ENCODE measurements at places on chromosomes 5 and 9.
A peak's percentile ranks its signal among the peaks of the same experiment; 100 is the strongest.

GRCh38 chr5:51386916-51387883, 4.0 kb downstream of the ISL1 start:
- no peak for DNase-seq

DNA sequence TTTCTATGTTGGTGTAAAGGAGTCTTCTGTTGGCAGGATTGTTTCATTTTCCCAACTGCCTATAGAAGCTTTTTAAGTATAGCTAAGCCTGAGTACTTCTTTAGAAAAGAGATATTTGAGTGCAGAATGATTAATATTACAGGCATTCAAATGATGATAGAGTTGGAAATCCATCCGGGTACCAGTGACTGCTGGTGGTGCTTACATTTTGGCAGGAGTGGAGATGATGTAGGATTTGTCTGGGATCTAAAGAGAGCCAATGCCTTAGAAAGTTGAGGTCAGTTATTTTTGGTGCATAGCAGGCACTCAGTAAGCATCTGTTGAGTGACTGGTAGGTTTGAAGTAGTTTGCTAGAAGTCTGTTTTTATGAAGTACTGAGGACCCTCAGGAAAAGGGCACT, 433.5 kb downstream of the DMAC1 start:
- no peak for DNase-seq

DNA sequence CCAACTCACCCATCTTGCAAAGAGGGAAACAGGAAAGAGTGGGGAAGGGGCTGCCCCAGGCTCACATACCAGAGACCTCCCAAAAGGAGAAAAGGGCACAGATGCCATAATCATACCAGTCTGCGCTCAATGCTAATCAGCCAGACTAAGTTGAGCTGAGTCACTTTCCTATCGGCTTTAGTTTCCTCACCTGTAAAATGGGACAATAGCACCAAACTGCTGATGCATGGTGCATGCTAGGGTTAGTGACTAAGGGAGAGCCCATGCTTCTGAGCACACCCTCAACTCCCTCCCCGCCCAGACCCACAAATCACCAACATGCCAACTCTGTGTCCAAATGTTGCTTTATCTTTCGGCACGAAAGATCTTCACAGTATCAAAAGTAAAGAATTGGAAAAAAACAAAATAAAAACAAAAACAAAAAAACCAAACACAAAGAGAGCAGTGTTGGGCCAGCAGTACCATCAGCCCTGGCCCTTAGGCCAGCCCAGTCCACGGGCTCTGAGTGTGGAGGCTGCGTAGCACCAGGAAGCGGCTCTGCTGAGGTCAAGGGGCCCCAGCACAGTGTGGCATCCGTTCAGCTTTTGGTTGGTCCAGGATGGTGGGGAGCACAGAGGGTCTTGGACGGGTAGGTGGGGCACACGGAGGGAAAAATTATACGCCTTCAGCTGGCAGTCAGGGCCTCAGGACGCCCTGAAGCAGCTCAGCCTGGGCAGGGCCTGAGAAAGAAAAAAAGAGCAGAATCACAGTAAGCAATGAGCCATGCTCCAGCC, 2.9 kb upstream of the DDX41 start:
- no peak for DNase-seq

GRCh38 chr5:35416217-35416988, 186.1 kb upstream of the PRLR start:
- DNase-seq: no peak

GRCh38 chr5:151154931-151155774, 2.4 kb downstream of the ANXA6 start:
- peak; percentile 46 for DNase-seq

DNA sequence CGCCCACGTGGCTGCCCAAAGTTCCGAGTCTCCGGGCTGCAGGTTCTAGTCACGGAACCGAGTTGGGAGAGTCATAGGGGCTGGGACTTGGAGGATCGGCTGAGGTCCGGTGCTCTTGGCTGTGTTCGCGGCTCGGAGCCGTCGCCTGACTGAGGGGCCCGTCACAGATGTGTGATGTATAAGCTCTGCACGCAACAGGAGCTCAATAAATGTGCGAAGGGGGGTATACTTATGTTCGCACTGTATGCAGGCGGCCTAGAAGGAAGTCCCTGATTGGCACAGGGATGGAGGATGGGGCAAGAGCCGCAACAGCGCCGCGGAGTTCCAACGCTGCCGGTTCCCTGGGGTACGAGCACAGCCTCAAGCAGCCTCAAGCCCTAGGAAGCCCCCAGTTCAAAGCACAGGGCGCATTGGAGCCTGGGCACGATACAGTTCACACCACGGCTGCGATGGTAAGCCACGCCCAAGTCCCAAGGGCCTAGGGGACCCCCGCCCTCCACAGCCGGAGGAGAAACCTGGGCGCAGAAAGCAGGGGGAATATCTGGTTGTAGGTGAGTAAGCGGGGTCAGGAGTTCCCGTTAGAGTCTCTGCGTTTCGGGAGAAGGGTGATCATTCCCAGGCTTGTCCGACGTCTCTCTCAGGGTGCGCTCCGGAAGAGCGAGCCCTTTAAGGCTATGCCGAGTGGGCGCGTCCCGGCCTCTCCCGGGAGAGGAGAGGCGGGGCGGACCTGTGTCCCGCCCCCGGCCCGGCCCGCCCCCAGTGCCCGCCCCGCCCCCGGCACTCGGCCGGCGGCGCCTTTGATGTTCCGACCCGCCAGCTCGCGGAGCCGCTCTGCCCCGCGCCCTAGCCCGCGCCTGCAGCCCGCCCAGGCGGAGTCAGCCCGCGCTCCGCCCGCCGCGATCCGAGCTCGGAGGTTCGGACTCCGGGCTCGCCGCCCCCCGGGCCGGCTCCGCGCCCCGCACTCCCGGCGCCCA, at the start of gene TCF7:
Gene TCF7, plus strand, starts transcription at position 780 of the 974 bp plus-strand sequence. CDS start 226 bp downstream, outside the sequence.
- DNase-seq: peak; percentile 83

DNA sequence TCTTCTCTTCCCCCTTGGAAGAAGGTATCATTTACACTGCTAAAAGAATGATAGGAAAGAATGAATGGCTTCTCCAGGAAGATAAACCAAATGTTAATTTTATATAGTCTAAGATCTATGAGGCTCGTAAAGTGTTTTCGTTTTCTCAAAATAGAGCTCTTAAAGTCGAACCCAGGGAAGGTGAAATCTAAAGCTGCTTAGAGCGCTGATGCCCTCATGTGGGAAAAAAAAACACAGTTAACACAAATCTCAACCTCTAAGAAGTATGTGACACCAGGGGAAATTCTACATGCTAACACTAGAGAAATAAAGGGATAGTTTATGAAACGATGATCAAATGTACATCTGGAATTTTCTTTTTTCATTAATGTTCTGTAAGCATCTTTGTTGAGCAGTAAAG, 257.9 kb downstream of the RASEF start:
- DNase-seq: no peak

DNA sequence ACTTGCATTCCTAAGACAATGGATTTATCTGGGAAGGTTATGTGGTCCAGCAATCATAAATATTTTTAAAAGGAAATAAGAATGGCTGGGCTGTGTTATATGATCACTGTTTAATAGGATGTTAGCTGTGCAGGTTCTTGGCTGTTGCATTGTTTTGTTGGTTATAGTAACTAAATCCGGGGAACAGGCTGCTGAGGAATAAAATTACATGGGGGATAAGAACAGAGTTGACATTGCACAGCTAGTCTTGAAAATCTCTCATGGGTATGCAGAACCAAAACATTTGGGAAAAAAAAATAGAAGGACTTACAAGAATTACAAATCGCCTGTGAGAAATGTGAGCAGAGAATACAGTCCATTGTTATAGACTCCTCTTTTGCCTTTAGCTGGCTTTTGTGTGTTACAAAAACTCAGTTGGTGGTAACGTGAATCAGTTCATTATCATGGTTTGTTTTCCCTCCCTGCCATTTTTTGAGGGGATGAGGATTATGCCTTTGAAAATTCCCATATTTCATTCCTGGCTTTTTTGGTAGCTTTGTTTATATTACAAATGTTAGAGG, 375.3 kb upstream of the DAB2 start:
- no peak for DNase-seq

GRCh38 chr5:126139773-126140172, 283.4 kb upstream of the GRAMD2B start:
- DNase-seq: no peak

GRCh38 chr5:112512901-112513300, 93.8 kb upstream of the EPB41L4A start:
- no peak for DNase-seq

DNA sequence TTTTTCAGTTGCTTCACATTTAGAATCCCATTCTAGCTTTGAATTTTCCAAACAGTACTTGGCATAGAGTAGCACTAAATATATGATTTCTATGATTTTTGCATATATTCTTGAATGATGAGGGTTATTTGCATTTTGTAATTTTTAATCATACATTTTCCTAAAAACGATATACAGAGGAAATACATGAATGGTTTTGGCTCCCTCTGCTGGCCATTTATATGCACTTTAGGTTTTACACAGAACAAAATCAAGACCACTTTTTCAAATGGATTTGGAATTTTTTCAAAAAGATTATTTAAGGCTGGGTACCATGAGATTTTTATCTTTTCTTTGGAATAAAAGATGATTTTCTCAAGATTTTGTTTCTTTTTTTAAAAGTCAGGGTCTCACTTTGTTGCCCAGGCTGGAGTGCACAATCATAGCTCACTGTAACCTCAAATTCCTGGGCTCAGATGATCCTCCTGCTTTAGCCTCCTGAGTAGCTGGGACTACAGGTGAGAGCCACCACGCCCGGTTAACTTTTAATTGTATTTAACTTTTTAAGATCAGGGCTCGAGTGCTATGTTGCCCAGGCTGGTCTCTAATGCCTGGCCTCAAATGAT, 16.7 kb upstream of the COMMD10 start:
- no peak for DNase-seq

DNA sequence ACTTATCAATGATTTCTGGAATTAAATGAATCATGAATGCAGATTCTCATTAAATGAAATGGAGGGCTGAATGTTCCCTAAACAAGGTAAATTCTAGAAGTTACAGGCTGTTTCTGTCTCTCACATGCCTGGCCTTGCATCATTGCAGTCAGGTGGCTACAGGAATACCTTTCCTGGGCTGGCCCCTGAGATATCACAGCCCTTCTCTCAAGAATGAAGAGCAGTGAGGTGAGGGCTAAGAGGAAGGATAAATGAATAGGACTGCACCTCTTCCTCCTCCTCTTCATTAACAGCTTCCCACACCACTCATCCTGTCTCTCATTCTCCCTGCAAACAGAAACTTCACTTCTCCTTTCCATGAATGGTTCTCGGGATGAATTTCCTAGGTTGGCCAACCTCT, 22.5 kb downstream of the ARHGEF28 start:
- no peak for DNase-seq

- DNase-seq: no peak
Observed at GRCh38 chr9:72420783-72421182, 55.8 kb upstream of the ZFAND5 start.

DNA sequence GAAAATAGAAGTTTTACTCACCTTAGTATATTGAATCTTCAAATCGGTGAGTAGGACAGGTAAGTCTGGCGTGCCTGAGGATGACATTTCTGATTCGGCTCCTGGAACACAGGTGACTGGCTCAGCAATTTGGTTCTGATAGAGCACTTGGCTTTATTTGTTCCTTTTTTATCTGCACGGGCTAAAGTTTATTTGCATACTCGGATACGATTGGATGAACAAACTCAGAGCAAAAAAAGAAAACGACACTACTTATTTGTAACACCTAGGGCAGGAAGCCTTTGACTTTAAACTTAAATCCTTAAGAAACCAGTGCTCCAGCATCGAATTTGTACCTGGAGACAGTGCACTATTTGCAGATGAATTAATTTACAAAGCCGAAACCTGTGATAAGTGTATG, at the start of gene ALDH1A1:
Gene ALDH1A1, minus strand, starts transcription at position 140 of the 400 bp plus-strand sequence. Its CDS starts 53 bp downstream, at position 87.
- no peak for DNase-seq

DNA sequence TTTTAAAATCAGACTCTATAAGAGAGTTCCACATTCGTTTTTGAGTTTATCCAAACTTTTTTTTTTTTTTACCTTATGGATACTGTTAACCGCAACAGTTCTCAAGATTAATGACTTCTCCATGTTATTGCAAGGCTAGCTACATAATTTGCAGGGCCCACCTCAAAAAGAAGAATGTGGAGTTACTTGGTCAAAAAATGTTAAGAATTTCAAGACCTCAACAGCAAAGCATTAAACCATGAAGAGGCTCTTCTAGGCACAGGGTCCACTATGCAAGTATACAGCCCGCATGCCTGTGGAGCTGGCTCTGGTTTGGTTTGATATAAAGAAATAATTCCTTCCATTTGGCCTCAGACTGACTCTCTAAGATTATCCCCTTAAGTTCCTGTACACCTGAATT, 133.3 kb upstream of the TLX3 start:
- DNase-seq: no peak

DNA sequence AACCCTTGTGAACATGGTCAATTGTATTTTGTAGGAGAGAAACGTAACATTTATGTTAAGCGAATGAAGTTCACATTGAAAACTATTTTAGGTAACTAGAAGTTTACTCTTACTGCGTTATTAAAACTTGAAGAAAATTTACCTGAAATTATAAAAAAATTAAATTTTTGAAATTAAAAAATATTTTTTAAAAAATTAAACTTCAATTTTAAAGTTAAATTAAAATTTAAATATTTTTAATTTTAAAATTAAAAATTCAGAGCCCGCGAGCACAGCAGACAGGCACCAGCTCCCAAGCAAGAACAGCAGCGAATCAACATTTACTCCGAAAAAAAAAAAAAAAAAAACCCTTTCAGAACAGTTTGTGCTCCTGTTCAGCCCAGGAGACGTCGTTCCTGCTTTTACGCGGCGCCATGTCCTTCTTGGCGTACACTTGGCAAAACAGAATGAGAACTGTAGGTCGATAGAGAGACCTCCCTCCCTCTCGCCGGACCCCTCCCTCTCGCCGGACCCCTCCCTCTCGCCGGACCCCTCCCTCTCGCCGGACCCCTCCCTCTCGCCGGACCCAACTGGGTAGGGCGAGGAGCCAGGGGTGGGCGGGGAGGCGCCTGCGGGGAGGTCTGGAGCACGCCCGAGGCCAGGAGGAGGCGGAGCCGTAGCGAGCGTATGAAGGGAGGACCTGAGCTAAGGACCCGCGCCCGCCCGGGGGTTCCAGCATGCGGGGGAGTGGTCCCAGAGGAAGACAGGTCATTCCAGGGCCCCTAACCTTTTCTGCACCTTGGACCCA, 235.8 kb downstream of the ROR2 start:
- DNase-seq: no peak

- DNase-seq: no peak
Observed at GRCh38 chr5:57035955-57036354, 84.0 kb upstream of the MIER3 start.

GRCh38 chr9:26375448-26375847, 517.2 kb downstream of the CAAP1 start:
- DNase-seq: no peak

GRCh38 chr9:84349671-84350070, 9.1 kb upstream of the SLC28A3 start:
- DNase-seq: no peak

- no peak for DNase-seq
Observed at GRCh38 chr5:93296338-93296737, 284.7 kb downstream of the NR2F1-AS1 start.

DNA sequence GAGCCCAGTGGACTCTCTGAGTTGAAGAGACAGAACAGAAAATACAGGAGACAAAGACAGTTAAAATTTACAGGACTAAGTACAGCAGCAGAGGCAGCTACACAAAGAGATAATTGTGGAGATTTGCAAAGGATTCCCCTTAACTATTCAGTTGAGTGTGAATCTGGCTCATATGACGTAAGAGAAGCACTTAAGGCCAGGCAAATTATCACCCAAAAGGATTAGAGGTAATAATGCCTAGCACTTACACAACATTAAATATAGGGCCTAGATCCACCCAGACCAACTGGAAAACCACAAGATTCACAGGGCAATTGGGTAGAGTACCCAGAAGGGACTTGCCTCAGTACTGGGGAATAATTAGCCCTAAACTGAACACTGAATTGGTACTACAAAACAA, 41.3 kb downstream of the ADAMTS6 start:
- no peak for DNase-seq
